ENCODE measurements at places on chromosomes 6 and 20.
A peak's percentile ranks its signal among the peaks of the same experiment; 100 is the strongest.

DNA sequence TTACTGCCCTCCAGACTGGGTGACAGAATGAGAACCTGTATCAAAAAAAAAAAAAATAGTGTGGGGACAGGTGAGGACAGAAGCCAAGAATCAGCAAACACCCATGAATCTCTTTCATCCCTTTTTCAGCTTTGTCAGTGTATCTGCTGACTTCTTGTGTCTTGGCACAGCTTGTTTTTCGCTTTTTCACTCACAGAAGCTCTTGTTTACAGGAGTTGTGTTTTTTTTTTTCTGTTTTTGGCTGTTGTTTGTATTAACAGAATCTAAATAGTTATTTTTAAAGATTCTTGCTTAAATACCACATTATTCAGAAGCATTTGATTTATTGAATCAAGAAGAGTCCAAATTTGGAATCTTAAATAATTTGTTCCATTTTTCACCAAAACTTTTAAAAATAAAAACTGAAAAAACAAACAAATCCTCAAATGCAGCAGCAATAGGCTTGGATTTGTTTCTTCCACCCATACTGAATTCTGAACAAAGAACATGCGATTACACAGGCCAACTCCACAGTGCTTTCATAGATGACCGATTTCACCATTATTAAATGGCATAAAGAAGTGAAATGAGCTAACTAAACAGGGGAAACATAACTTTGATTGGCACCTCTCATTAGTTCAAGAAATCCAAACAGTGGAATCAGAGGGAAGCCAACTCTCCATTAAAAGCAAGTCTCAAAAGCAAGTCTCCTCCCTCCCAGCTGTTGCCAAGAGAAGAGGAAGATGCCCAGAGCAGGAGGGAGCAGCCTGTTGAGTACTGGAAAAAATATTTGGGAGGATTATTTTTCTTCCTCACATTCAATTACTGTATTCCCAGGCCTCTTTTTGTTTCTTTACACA lies 27.2 kb upstream of the GPR63 start:
- no peak for DNase-seq

DNA sequence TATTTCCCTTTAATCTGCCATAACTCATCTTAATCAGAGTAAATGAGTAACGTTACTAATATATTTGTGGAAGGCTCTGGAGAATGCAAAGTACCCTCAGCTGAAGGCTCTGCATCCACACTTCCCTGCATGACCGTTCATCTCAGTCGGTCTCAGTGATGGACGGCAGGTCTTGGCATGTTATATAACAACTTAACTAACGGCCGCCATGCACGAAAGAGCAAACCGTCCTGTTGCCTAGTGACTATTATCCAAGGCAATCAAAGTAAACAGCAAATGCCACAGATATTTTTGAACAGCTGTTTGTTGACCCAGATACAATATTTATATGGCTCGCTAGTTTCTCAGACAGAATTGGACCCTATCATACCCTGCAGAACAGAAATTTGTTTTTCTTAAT lies 194.9 kb upstream of the SMLR1 start:
- no peak for DNase-seq

DNA sequence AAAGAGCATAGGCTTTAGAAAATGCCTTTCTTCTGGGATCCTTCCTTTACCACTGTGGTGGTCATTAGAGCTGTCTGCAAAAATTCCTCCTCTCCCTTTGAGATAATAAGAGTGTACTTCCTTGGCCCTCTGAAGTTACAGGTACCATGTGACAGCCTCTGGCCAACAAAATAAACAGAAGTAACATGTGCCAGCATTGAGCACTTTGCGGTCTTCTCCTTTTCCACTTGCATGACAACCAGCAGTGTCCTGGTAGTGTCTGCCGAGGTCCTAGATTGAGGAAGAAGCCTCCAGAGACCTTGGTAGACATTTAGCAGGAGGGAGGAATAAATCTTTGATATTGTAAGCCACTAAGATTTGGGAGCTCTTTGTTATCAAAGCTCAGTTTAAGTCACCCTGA lies 87.5 kb upstream of the ARID1B start:
- DNase-seq, result no peak

- no peak for DNase-seq
Observed at GRCh38 chr20:54126806-54127655, 46.8 kb downstream of the CYP24A1 start.

GRCh38 chr6:34792605-34793500 lies 970 bp downstream of the BLTP3A start:
- DNase-seq, result peak; percentile 31

DNA sequence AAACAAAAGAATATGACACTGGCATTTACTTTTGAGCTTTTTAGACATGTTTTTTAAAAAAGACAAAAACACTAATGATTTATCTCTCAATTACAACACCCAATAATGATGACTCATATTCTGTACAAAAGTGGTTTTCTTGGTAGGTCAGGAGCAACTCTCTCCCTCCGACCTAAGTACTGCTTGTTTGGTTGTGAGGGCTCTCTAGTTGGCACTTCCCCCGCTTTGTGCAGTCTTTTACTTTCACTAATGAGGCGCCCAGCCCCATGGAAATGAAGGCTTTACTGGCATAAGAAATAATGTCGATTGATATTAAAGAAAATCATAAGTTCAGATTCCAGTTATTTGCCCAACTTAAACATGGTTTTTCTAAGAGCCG lies 1.3 kb downstream of the KPNA5 start:
- DNase-seq, result peak; percentile 36

GRCh38 chr6:137191670-137192069 lies 18.2 kb upstream of the IL22RA2 start:
- DNase-seq, result no peak

DNA sequence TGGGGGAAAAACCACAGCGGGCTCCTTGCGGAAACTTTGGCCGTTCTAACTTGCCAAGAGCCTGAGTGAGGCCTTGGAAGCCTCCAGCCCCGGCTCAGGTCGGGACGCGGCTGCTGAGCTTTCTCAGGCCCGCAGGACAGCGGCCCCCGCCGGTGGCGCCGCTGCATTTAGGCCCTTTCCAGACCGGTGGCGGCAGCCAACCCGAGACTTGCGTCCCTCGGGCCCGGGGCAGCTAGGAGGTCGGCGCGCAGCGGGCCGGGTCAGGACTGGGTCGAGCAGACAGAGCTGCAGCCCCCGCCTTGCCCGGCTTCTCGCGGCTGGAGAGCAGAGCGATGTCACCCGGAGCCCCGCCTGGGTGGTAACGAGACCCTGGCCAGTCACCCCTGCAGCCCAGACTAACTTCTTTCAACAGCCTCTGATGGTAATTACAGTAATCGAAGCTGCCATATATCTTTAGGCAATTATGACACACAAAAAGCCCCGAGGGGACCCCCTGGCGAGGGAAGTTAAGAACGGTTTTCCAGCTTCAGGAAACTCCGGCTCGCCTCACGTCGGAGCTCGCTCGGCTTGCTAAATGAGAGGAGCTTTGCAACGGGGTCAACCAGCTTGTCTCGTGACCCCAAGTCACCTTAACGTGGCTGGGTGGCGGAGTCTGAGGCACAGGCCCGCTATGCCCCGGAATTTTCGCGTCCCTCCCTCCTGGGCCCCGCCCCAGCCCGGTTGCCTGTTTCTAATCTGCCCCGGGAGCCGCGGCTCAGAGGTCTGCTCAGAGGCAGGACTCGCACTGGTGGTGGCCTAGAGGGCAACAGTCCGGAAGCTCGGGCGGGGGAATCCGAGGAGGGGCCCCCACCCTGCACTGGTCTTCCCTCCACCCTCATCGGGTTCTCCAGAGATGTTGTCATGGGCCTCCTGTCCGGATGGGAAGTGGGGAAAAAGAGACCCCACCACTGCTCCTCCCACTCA lies 3.0 kb downstream of the NR2E1 start:
- peak; percentile 48 for DNase-seq

DNA sequence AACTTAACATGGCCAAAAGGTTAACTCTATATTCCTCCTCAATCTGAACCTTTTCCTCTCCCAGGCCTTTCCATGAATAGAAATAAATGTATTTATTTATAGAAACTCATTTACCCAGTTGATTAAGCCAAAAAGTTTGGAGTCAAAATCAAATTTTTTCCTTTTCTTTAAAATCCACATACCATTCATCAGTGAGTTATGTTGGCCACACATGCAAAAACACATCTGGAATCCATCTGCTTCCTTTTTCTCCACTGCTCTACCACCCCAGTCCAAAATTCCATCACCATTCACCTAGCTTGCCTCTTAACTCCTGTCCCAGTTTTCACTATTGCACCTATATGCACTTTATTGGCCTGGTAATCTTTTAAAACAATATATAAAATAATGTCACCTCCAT lies 62.4 kb upstream of the TMEM200A start:
- DNase-seq, result no peak

DNA sequence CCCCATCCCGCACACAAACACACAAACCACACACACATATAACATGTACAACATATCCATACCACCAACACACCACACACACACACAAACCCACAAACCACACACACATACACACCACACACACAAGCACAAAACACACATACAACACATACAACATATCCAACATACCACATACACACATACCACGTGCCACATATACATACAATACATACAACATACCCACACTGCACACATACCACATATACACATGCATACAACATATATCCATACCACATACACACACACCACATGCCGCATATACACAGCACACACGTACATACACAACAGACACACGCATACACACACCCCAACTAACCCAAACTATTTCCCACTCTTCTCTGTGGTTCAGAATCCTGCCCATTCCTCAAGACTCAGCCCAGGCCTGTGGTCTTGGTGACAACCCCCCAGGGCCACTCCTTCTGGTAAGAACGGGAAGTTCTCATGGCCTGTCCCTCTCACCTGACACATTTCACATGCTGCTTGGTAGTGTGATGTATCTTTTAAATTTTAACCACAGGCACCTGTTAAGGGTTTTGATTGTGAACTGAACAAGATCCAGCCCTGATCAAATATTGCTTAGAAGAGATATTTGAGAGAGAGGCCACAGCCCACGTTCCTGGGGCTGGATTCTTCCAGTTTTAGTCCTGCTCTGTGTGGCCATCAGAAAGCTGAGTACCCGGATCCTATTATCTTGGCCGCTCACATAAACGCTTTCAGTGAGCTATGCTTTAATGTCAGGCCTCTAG lies 55.9 kb upstream of the KCNK16 start:
- DNase-seq, result no peak
